Hippocampal formation (tissue), 2 donors: ENCODE measurements at places on chromosomes 2 and 18.

GRCh38 chr2:98477036-98477435 lies 32.4 kb downstream of the INPP4A start:
- no peak for DNase-seq

DNA sequence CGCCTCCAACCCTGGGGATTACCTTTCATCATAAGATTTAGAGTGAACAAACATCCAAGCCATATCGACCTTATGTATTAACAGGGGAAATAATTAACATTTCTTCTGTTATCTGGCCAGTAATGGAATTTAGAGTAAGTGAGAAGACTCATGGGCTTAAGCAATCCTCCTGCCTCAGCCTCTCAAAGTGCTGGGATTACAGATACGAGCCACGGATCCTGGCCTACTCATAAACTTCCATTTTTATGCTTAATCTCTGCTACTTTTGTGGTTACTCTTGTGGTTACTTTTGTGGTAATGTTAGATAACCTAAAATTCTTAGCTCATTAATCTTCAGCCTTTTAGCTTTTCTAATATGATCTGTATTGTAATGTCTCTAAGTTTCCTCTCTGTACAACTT lies 159.3 kb upstream of the SLC8A1 start:
- DNase-seq = no peak

DNA sequence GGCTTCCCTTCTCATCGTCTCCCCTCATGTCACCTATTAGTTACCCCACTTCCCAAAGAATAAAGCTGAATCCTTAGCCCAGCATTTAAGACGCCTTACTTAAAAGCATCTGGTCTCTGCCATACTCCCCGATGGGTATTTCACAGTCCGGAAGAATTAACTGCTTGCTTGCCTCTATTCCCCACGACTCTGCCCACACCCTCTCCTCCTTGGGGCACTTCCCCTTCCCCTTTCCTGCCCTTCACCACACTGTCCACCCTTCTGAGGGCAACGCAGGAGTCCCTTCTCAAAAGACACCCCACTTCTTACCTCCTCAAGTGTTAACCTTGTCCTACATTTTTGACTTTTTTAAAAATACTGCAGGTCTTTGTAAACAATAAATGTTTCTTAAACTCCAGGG lies 60.1 kb upstream of the RMP24 start:
- DNase-seq = no peak

GRCh38 chr2:211513446-211513845 lies 957.0 kb downstream of the CPS1 start:
- DNase-seq = no peak

DNA sequence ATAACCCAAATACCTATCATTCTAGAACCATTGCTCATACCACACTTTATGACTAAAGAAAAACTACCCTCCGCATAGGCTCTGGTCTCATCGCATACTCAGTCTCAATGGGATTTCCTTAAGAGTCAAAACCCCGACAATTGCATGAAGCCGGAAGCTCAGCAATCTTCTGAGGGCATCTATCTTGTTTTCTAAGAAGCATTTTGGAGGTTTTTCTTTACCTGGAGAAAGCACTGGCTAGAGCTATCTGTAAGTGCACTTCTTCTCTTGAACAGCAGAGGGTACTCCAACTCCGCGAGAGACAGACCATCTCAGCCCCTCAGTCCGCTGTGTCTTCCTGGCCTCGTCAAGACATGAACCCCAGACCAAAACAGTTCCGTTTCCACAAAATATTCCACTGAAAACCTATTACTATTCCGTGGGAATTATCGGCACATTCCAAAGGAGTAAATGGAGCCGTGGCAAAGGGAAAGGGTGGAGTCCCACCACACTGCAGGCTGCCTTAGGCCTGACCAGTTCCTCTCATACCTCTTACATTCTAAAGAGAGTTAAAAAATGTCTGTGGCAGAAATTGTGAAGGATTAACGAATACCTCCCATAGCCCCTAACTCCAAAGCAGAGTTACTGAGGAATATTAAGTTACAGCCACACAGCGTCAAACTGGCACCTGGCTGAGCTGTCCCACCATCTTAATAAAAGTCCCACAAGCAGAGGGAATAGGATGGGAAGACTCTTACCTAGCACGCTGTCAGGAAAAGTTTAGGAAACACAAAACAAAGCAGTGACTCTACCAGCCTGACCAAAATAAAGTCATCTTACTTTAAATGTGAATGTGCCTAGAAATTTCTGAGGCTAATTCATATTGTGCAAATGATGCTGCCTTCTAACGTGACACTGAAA lies 325.6 kb upstream of the VRK2 start:
- peak; percentile 21 for DNase-seq

GRCh38 chr2:173181982-173182381 lies 106.3 kb downstream of the MAP3K20 start:
- DNase-seq = no peak

- peak; percentile 80 for DNase-seq
Measured at GRCh38 chr2:199850718-199851500, at the start of gene FTCDNL1. Gene FTCDNL1 (minus strand): TSS chr2:199851192. CDS start chr2:199848962, 2,230 bp downstream.

DNA sequence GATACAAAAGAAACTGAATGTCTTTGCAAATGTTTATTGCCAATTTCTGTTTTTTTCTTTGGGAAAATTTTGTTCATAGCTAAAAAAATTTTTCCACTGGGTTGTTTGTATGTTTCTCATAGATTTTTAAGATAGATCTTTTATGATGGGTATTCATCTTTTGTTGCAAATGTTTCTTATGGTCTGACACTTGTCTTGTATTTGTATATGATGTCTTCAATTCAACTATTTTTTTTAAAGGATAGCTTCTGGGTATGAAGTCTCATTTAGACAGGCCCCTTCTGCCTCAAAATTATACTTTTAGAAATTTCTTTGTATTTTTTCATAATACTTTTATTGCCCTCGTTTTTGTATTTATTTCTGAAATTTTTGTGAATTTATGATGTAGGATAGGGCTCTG lies 73.8 kb downstream of the KCTD1 start:
- DNase-seq = no peak

DNA sequence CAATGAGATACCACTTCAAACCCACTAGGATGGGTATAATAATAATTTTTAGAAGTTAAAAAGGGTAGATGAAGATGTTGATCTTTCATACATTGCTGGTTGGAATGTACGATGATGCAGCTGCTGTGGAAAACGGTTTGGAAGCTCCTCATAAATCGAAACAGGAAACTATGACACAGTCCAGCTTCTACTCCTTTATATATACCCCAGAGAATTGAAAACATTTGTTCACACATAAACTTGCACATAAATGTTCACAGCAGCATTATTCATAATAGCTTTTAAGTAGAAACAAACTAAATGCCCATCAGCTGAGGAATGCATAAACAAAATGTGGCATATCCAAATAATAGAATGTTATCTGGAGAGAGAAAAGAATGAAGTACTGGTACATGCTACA lies 95.0 kb downstream of the STRADB start:
- DNase-seq = no peak

GRCh38 chr2:139369423-139370409 lies 589.5 kb upstream of the NXPH2 start:
- DNase-seq = no peak

DNA sequence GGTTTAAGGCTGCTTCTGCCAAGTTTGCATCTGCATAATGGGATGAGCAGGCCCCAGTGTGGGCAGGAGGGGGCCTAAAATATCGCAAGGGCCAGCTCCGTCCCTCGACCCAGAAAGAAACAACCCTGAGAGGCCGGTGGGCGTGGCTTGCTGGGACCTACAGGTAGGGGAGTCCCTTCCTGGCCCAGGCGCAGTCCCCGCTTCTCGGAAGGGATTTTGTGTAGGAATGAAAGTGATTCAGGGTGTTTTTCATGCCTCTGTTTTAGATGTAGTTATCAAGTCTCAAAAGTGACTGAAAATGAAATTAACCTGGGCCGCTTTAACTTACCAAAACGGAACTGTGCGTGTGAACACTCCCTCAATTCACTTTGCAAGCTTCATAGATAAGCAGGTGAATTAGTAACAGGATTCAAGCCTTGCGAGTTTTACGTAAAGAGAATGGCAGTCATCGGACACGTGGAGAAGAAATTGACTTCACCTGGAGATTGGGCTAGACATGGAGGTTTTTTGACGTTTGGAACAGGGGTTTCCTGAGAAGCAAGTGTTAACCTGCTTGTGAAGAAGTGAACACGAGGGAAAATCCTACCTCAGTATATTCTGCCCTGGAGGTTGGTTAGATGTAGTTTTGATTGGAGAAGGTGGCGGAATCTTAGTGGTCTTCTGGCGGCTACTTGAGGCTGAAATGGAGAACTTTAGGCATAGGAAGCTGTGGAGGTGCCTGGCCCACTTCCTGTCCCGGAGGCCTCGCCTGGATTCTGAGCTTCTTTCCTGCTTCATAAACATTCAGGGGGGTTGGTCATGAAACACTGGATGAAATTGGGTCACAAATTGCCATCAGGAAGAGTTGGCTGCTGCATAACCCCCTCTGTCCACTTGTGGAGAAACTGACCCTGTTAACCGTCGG lies 1.7 kb downstream of the NCK2 start:
- DNase-seq = no peak

DNA sequence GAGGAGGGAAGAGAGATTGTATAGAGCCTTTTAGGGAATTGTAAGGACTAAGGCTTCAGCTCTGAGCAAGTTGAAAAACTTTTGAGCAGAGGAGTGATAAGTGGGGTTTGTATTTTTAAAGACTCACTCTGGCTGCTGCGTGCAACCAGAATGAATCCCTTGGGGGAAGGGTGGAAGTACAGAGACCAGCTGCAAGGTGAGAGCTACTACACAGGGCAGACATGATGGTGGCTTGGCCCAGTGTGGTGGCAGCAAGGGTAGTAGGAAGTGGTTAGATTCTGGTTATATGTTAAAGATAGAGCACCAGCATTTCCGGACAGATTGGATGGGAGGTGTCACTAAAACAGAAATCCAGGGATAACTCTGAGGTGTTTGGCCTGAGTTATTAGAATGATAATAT lies 10.1 kb upstream of the SESTD1 start:
- no peak for DNase-seq

GRCh38 chr2:96503637-96504243 lies 1.4 kb downstream of the NEURL3 start:
- no peak for DNase-seq

- DNase-seq = no peak
Measured at GRCh38 chr2:9693196-9693491, 62.3 kb upstream of the YWHAQ start.

GRCh38 chr2:120777170-120777751 lies 41.6 kb downstream of the GLI2 start:
- no peak for DNase-seq

GRCh38 chr2:12057436-12058166 lies 311.2 kb downstream of the LPIN1 start:
- no peak for DNase-seq
